ENCODE measurements at places on chromosomes 2 and 18.

DNA sequence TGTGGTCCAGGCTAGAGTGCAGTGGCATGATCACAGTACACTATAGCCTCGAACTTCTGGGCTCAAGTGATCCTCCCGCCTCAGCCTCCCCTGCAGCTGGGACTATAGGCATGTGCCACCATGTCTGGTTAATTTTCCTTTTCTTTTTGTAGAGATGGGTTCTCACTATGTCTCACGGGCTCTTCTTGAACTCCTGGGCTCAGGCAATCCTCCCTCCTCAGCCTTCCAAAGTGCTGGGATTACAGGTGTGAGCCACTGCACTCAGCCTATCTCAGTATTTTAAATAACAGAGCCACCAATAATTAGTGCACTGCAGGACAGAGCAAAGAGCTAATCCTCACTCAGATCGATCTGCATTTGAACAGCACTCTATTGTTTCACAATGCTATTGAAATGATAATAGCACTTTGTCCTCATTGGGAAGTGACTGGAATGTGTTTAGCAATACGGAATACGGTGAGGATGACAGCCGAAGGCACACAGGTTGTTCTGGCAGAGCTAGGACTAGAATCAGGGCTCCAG lies 335.9 kb downstream of the DLGAP1 start:
- DNase-seq = no peak

- no peak for DNase-seq
Measured at GRCh38 chr2:239360421-239361310, 40.2 kb downstream of the HDAC4 start.

GRCh38 chr2:57981083-57981768 lies 65.4 kb upstream of the VRK2 start:
- DNase-seq = peak; percentile 59

- peak; percentile 94 for DNase-seq
Measured at GRCh38 chr2:9071032-9071431, 67.5 kb upstream of the MBOAT2 start.

DNA sequence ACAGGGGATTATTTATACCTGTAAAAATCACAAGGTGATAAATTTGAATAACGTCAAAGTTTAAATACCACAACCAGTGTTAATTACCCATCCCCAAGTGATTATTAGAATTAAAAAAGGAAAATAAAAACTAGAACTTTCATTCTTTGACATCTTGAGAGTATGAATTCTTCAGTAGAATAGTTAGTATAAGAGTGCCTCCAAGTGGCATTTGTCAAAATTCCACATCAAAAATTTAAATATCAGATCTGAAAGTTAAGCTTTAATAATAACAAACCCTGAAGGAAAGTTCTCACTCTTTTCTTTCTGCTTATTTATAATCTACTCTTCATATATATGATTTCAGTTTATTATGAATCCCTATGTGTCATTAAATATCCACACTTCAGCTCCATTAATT lies 273.7 kb upstream of the KYNU start:
- no peak for DNase-seq

DNA sequence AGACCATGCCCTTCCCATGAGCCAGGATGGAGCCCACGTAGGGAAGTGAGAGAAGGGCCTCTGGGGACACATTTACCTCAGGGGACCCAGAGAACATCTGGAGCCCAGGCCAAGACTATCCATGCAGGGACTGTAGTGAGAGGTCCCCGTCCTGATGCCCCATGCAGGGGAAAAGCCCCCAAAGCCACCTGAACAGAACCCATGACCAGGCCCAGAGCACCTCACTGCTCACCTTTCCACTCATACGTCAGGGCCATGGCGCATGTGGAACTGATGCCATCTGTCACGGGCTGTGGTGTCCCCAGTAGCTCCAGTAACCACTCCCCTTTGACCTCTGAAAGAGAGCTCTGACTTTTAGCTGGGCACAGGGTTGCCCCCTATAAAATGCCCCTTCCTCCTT lies 106.5 kb upstream of the TEX51 start:
- DNase-seq = no peak

DNA sequence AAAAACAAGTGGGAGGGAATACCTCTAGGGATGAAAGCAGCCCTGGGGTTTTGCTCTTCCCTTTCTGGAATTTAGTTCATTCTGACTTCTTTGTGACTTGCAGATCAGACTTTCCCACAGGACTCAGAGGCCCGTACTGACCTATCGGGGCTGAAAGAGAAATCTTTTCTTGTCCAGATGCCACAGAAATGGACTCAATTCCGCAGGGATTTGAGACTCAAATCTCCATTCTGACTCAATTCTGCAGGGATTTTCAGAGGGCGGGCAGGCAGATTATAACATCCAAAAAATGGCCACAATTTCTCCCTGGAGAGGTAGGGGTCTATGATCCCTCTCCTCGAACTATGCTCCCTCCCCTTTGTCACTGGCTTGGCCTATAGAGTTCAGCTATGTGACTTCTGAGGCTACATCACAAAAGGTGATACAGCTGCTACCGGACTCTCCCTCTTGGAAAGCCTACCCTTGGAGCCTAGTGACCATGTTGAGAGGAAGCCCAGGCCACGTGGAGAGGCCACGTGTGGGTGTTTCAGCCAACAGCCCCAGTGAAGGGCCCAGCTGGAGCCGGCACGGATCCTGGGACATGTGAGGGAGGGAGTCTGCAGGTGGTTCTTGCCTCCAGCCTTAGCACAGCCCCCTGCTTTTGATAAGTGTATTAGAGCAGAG lies 4.8 kb upstream of the EFHD1 start:
- no peak for DNase-seq

DNA sequence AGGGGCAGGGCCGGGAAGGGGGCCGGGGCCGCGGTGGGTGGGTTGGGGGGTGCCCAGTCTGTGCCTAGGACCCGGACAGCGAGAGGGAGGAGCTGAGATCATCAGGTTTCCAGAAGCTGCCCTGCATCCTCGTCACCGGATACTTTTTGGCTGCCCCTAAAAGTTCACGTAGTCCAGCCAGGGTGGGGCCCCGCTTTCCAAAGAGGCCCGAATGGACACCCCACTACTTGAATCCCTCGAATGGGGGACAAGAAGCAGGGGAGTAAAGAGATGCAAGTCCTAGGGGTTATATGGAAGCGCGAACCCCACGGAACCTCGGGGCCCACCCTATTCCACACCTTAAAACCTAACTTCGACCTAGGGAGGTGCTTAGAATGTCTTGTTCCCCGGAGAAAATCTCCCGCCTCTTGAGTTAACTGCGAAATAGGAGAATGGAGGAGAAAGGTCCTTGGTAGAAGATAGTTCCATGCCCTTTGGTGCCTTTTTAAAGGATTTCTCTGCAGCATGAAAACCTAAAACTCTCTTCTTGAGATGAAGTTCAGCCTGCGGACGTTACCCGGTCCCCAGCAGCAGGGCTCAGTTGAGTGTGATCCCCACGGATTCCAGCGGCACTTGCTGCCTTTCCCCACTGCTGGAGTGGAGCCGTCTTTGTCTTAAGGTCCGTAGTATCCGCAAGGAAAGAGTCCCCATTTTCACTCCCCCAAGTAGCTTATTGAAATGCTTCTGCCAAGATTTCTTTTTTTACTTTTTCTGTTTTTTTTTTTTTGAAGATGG lies 2.1 kb upstream of the RNF152 start:
- no peak for DNase-seq

DNA sequence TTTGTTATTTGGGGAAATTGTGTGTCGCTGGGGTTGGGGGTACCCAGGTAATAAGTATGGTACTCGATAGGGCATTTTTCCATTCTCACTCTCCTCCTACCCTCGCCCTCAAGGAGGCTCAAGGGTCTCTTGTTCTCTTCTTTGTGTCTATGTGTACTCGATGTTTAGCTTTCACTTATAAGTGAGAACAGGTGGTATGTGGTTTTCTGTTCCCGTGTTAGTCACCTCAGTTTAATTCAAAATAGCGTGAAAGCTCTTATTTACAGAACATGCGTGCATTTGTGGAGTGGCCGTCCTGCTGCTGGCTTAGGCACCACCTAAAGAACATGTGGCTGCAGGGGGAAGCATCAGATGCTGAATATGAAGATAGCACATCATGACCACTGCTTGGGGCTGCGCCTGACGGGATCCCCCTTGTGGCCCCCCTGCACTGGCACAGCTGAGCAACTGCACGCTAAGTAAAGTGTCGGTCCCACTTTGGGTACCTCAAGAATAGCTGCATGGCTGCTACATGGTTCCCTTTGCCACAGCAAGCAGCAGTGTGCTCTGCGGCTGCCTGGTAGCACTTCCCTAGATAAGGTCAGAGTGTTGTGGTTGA lies 569.0 kb downstream of the DCDC2C start:
- DNase-seq = no peak

- no peak for DNase-seq
Measured at GRCh38 chr2:75456825-75457224, 103.9 kb downstream of the EVA1A start.

DNA sequence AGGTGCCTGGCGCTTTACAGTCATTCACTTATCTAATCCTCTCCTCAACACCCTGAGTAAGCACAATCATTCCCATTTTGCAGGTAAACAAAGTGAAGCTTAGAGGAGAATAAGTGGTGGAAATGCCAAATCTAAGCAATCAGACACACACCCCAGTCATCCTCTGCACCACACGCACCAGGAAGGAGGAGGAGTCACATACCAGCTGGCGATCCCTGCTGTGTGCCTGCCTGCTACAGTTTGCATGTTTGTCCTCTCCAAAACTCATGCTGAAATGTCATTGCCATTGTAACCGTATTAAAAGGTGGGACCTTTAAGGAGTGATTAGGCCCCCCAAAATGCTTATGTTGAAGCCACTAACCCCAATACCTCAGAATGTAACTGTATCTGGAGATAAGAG lies 93.7 kb downstream of the LOXHD1 start:
- DNase-seq = no peak

DNA sequence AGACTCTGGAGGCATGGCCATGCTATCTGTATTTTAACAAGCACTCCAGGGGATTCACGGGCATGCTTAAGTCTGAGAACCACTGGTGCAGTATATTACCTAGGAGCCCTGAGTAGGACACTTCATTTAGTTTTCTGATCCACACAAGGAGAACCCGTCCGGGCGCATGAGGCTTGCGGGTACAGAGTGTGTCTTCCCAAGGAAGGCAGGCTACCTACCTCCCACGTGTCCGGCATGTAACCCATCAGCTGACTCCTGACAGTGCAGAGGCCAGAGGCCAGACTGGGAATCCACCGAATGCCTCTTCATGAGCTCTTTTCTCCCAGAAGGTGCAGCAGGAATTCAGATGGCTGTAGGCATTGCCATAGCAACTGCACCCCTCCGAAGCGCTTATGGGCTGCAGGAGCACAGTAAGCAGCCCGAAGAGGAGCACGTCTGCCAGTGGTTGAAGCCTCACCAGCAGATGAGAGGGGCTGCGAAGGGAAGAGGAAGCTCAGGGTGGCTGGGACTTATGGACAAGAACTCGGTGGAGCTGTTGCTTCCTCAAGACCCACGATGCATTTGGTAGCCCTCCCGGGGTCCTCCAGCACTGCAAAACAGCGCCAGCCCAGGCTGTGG lies 33.8 kb upstream of the DNMT3A start:
- DNase-seq = no peak

DNA sequence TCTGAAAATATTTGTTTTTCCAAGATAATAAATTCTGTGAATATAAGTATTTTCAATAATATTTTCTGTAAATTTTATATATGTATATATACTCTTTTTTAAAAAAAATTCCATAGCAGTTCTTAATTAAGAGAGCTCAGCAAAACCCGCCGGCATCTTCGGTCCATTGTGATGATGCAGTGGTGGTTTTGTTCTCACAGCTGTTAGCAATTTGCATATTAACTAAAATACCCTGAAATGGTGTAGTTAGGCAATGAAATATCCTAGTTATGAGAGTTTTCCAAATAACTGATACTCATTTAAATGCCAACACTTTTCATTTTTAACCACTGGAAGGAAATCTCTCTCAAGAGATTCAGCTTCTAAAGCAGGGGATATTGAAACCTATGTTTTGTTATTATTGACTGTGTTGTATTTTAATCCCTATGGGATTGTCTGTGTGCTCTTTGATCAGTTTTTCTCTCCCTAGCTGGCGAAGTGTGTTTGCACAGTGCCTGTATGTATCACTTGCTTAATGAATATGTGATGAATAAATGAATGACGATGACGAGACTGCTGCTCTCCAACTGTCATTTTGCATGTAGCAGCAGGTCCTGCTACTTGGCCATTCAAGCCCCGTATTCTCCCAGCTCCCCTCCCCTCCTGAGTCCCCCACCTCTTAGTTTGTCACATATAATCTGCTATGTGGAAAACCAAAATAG lies 42.4 kb downstream of the PSMG2 start:
- DNase-seq = no peak

DNA sequence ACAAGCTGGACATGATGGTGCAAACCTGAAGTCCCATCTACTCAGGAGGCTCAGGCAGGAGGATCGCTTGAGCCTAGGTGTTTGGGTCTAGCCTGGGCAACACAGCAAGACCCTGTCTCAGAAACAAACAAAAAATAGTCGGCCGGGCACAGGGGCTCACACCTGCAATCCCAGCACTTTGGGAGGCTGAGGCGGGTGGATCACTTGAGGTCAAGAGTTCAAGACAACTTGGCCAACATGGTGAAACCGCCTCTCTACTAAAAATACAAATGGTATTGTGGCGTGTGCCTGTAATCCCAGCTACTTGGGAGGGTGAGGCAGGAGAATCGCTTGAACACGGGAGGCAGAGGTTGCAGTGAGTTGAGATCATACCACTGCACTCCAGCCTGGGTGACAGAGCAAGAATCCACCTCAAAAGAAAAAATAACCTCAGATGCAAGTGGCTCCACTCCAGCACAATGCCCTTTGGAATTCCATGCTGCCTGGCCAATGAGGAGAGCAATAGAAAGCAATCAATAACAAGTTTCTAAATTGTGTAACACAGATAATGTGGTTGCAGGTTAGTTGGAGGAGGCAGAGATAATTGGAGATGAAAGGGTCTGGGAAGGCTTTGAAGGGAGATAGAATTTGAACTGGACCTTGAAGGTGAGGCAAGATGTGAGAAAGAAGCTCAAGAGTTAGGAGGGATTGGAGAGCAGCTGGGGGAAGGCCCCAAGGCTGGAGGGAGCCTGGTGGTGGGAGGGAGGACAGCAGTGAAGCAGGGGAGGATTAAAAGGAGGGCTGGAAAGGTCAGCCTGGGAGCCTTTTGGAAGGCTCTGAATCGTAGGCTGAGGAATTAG lies 6.0 kb downstream of the TTC31 start:
- DNase-seq = no peak

GRCh38 chr18:75161256-75162028 lies 47.5 kb downstream of the PTGR3 start:
- no peak for DNase-seq

DNA sequence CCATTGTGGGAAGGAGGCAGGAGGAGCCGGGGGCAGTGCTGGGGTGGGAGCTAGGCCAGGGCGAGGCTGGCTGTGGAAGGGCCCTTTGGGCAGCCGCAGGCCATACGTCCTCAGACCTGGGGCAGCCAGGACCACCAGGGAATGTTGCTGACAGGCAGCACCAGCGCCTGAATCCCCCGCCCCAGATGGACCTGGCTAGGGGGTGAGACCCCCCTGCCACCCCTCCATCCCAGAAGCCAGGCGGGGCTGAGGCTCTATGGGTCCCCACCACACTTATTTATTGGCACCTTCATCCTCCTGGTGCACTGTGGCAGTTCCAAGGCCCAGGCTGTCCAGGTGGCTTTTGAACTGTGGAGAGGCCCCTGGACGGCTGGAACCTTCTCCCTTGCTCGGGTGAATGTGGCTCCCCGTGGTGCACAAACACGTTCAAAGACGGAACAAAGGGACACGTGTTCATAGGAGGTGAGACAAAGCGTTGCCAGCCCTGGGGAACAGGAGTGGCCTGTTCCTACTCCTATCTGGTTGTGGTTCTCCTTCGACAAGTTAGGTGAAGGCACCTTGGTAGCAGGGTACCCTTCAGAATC lies 35.1 kb downstream of the RAMP1 start:
- no peak for DNase-seq

Data from fibroblast of lung (primary cell).